Activated CD4-positive, alpha-beta T cell treated with anti-CD3 and anti-CD28 coated beads, Interleukin-2, amount 50 U/mL, for 1 hour (primary cell): ENCODE measurements at places on chromosomes 4 and X.

- no peak for DNase-seq
Observed at GRCh38 chr4:156734965-156735895, 236.4 kb downstream of the PDGFC start.

GRCh38 chrX:136936183-136936549, 55.6 kb upstream of the RBMX start:
- no peak for DNase-seq

DNA sequence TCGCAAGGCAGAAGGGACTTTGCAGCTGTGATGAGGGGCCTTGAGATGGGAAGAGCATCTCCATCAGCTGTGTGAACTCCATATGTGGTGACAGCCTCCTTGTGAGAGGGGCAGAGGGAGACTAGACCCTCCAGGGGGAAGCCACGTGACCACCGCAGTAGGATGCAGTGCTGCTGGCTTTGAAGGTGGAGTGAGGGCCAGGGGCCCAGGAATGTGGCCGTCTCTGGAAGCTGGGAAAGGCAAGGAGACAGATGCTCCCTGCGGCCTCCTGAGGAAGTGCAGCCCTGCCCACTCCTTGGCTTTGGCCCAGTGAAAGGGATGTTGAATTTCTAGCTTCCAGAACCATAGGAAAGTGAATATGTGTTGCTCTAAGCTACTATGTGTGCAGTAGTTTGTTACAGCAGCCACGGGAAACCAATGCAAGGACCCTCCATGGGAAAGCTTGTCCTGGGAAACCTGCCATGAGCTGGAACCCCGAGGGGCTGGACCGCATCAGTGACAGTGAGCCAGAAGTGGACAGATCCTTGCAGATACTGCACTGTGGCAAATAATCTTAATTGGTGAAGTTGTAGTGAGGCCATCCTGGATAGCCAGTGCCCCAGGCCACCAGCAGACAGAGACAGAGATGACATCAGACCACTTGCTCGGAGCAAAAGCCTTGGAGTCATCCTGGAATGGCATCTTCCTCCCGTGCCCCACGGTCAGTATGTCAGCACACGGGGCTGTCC, 35.4 kb upstream of the SORCS2 start:
- no peak for DNase-seq

- DNase-seq = no peak
Observed at GRCh38 chr4:130479674-130480073, 1383.7 kb downstream of the C4orf33 start.
